ENCODE measurements at places on chromosomes 6 and 20.

- DNase-seq, result no peak
These were observed 41.3 kb downstream of the STK38 start for GRCh38 chr6:36505744-36506534.

DNA sequence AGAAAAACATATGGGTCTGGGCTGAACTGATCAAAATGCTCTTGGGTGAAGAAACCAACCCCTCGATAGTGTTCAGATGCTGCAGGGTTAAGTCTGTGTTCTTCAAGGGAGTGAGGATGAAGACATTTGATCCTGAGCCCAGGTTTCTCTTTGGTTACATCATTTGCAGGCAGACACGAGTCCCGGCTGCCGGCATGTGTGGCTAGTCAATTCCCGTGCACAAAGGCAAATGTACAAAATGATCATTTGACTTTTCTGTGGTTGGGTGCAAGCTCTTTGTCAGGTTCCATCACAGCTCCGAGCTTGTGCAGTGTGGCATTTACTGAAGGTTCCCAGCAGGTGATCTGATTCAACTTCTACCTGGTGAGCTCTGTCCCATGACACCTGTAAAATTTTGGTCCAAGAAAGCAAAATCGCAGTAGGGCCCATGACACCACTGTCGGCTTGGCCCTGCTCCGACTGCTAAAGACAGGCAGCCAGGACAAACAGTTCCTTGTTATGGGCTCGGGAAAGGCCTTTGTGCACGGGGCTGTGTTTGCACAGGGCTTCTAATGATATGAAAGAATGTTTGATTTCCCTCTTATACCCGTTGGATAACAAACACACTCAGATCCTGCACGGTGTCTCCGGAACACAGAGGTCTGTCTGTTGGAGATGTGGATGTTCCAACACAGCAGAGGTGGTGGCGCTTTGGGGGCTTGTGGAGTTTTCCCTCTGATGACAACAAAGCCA is 46.9 kb downstream of the GJA10 start:
- DNase-seq, result no peak

- DNase-seq, result no peak
These were observed 57.6 kb downstream of the NOL4L start for GRCh38 chr20:32527447-32528055.

DNA sequence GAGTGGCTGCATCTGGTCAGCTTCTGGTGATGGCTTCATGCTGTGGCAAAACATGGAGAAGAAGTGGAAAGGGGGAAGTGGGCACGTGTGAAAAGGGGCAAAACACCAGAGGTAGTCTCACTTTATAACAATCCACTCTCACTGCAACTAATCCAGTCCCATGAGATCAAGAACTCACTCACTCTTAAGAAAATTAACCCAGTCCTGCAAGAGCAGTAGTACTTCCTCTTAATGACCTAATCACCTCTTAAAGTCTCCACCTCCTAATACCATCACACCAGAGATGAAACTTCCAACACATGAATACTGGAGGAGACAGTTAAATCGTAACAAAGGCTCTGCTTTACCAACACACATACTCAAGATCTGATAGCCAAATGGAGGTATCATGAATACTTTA is 152.6 kb downstream of the THEMIS start:
- no peak for DNase-seq

DNA sequence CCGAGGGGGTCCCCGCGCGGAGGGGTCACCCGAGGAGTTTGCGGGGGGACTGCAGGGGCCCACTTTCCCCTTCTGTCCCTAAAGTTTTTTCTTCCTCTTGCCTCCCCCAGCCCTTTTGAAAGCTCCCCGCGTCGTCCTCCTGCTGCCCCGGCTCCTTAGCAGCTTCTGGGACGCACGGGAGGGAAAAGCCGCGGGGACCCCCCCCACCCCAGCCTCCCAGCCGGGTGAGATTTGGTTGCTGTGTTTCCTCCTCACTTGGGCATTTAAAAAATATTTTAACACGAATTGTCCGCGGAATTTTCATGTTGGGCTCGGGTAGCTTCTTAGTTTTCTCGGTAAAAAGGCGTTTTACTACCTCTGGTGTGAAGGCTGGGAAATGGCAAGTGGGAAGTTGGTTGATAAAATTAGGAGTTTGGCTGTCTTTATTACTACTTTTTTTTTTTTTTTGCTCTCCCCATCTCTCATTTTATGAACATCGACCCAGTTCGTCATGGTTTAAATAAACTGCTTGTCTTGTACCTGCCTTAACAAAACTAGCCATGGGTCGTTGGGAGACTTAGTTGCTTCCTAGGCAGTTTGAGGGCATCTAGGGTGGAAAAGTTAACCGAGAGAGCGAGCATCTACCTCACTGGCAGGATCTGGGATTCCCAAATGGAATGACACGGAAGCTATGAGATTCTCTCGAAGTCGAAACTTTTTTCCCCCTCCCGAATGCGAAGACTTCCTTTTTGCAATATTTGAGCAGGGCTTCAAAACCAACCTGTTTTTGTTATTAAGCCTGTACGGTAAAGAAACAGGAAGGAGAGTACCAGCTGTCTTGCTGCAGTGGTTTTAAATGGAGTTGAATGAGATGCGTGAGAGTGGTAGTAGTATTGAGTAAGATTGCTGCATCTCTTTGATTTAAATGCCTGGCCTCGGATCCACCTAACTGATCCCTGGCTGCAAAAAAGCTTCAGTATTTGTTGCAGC is 868 bp downstream of the NCOA3 start:
- no peak for DNase-seq

GRCh38 chr6:149887343-149887742 is 10.6 kb downstream of the RAET1E start:
- no peak for DNase-seq

- no peak for DNase-seq
These were observed 43.3 kb upstream of the IRF4 start for GRCh38 chr6:347951-348859.

- no peak for DNase-seq
These were observed 15.1 kb upstream of the CCDC167 start for GRCh38 chr6:37514837-37515236.

DNA sequence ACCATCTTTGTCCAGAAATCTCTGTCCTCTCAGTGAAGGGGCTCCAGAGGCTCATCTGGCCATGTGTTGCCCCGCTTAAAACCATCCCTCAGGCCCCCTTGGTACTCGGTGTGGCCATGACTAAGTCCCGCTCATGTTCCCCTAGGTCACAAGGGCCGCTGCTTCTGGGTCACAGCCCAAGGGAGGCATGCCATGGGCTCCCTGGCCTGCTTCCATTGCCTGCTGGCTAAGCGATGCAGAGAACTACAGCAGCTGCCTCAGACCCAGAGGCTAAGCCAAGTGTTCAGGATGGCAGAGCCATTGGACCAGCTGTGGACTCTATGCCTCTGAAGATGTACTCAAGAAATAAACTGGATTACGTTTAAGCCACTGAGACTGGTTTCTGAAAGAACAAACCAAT is 95.5 kb downstream of the ZFP64 start:
- no peak for DNase-seq

DNA sequence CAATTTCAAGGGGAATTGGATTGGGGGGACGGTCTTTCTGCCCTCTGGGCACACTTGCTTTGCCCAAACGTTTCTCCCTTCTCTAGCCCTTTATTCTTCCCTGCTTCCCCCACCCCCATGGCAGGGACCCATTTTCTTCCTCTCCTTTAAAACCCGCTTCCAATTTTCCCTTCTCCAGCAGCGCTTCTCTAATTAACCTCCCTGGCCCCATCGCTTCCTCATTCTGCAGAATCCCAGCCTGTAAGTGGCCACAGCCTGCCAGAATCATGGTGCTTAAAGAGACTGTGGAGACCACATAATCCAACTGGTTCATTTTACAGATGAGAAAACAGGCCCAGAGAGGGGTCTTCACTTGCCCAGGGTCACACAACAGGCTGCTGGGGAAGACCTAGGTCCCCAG is 61.4 kb downstream of the CPNE5 start:
- no peak for DNase-seq

- no peak for DNase-seq
These were observed 163.5 kb upstream of the CDYL start for GRCh38 chr6:4612636-4613171.

DNA sequence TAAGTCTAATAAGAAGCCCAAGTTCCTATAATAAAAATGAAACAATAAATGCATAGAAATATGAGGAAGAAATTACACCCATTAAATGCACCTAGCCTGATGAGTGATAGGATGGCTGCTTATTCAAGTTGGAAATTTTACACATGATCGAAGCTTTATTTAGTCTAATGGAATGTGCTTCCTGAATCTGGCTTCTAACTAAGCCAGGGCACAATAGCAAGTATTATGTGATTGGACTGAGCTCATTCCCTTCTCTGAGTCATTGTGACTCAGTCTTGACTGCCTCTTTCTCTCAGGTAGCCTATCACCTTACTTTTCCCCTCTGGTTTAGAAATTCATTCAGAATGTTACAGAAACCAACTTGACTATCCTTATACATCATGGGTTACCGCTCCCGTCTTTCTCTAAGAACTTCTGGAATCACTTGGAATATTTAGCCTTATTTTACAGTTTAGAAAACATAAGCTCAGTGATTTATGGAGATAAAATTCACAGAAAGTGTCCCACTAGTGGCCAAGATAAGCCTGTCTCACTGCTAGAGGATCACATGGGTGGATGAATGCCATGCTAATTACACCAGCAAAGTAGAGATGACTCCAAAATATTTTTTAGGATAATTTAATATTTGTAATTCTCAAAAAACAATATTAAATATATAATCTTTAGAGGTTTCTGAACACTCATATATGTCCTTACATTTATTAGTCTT is 505.3 kb upstream of the JAG1 start:
- DNase-seq, result no peak

GRCh38 chr20:56995149-56995548 is 271.3 kb downstream of the BMP7 start:
- no peak for DNase-seq

GRCh38 chr6:152916035-152916434 is 66.8 kb downstream of the FBXO5 start:
- no peak for DNase-seq

DNA sequence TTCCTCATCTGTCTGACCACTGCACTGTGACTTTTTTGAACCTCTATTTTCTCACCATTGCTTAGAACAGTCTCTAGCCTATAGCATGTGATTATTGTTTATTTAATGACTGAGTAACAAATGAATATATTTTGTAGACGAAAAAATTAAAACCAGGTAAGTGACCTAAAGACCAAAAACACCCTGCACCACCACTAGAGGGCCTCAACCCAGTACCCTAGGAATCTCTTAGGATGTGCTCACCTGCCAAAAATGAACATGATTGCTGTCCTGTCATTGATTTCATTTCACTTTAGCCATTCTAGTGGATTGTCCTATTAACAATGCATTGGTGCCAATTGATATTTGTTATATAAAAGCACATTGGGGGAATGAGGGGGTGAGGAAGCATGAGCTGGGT is 199.1 kb downstream of the COL9A1 start:
- DNase-seq, result no peak

DNA sequence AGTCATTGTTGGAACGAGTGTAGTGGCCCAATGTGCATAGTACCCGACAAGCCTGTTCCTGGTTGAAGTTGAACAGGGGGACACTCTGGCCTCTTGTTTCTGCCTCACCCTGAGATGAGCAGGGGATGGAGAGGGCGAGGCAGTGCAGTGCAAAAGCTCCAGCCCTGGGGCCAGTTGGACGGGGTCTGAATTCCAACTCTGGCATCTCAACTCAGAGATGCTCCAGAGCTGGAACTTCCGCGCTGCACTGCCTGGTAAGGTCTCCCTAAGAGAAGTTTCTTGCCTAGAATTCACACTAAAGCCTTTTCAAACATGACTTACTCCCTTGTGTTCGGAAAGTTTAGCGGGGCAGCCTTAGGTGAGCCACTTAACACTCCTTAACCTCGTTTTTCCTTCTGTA is 72.3 kb upstream of the SLC22A1 start:
- DNase-seq, result no peak

- no peak for DNase-seq
These were observed 317.0 kb upstream of the JAG1 start for GRCh38 chr20:10990625-10991382.

DNA sequence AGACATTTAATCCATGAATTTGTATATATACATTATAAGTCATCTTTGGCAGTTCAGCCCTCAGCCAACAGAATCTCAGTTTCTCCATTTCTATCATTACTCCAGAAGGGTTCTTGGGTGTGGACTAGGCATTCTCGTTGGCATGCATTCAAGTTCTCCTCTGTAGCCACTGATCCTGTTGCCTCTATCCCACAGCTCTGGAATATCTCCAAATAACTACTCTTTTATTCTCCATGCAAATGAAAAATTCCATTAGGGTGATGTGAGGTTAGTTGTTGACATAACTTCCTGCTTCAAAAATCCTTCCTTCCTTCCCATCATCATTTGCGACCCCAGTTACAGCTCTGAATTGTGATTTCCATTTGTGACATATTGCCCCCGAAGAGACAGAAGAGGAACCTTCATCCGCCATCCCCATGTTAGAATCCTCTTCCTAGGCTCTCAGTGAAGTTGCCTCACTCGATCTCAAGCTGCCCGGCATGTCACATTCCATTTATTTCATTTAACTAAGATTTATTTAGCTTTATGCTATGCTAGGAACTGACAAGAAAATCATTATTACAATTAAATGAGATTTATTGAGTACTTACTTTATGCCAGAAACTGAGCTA is 93.7 kb upstream of the EDN1 start:
- DNase-seq, result no peak

- DNase-seq, result no peak
These were observed 71.9 kb downstream of the KIF16B start for GRCh38 chr20:16501301-16501700.

DNA sequence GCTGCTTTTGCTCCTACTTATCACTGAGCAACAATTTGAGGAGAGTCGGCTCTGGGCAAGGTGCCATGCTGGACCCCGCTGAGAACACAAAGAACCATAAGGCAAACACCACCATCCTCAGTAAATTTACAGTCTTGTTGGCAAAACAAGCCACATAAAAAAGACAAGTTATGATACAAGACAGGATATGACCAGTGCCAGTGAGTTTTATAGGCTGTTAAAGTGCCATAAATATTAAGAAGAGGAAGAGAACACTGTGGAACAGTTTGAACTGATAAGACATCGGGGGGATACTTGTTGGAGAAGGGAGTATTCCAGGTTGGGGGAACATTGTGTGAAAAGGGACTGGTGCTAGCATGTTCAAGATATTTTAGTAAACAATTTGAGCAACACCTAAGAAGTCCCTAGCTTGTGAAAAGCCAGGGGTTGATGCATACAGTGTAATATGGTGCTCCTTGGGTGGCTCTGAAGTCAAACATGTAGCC is 25.3 kb upstream of the RIPOR2 start:
- no peak for DNase-seq

- no peak for DNase-seq
These were observed 249.8 kb downstream of the SAMD5 start for GRCh38 chr6:147758303-147758702.

Measured in activated T-cell treated with anti-CD3 and anti-CD28 coated beads for 24 hours (primary cell).